ENCODE measurements at places on chromosomes 13 and 19. TPM values are rescaled to one million over a fixed set of nuclear protein-coding genes. Genes with fewer than 3 reads are reported as not detected.
A peak's percentile ranks its signal among the peaks of the same experiment; 100 is the strongest.

- DNase-seq, result no peak
- no peaks in the 10 kb centered on the region for H3K4me1 ChIP-seq
- H3K27me3 ChIP-seq, result no peaks in the 10 kb centered on the region
- H3K27ac ChIP-seq, result no peak overlapping the region
- no peak overlapping the region for H3K4me3 ChIP-seq
These were observed 79.1 kb upstream of the SPATA13 start for GRCh38 chr13:24081387-24081786.

Gene MUC16
- not detected for total RNA-seq

GRCh38 chr13:77456271-77456670 is 79.2 kb upstream of the SCEL start:
- H3K36me3 ChIP-seq, result no peaks in the 10 kb centered on the region
- DNase-seq, result no peak
- H3K27me3 ChIP-seq, result no peaks in the 10 kb centered on the region
- no peaks in the 10 kb centered on the region for H3K4me1 ChIP-seq

GRCh38 chr13:19181621-19182485 is at the start of gene TUBA3C:
TUBA3C (minus strand) TSS chr13:19181824; CDS start chr13:19181747, 77 bp downstream.
- H3K36me3 ChIP-seq, result no peaks in the 10 kb centered on the region
- no peaks in the 10 kb centered on the region for H3K4me1 ChIP-seq
- no peak within 1 kb of the TSS for H3K27ac ChIP-seq
- DNase-seq, result no peak
- no peaks in the 10 kb centered on the region for H3K27me3 ChIP-seq

Gene KLK3
- total RNA-seq, result not detected

DNA sequence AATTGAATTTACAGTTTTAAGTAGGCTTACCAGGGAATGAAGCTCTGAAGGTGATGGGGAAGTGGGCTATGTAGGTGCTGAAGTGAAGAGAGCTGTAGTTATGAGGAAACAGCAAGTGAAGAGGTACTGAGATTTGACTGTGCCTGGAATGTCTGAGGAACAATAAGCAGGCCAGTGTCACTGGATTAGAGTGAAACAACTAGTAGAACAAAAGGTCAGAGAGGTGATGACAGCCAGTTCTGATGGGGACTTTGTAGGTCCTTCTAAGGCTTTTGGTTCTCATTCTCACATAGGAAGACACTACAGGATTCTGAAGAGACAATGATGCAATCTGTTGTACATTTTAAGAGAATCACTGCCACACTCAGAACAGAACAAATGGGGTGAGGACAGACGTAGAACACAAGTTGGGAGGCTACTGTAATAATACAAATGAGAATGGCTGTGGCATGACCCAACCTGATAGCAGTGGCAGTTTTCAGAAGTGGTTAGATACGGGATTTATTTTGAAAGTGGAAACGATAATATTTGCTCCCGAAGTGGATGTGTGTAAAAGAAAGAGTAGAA is 130.8 kb downstream of the MYCBP2 start:
- no peaks in the 10 kb centered on the region for H3K27me3 ChIP-seq
- no peaks in the 10 kb centered on the region for H3K4me1 ChIP-seq
- no peaks in the 10 kb centered on the region for H3K36me3 ChIP-seq
- no peak for DNase-seq

Gene TMEM238
- total RNA-seq, result 50.5 TPM

Gene PSG4
- total RNA-seq, result not detected

DNA sequence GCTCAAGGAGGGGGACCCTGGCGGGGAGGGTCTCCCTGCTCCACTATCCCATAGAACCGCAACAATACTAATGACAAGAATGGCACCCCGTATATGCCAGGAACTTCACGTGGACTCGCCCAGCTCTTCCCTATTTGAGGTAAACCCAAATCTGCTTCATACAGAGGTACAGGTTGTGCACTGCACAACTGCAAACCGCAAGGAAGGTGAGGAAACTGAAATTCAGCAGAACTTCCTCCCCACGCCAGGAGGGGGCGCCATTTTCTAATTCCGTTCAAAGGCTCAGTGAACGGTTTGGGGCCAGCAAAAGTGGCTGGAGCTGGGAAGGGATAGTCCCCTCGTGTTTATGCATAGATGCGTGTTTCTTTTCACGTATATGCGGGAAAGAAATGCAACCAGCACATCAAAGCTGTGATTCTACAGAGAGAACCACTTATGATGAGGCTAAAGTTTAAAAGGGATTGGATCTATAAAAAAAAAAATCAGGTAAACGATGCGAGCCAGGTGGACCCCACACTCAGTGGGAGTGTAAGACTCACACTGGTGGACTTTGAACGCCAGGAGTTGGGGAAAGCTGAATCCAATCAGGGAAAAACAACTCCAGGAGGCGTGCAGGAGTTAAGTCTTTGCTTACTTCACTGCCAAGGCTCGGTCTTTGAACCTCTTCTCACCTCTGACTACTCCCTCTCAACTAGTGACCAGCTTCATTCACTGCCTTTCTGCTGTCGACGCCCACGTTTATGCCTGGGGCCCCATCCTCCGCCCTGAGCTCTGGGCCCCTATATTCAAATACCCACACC is 20.3 kb downstream of the C19orf81 start:
- H3K4me3 ChIP-seq, result no peak overlapping the region
- no peaks in the 10 kb centered on the region for H3K4me1 ChIP-seq
- no peak for DNase-seq
- H3K27me3 ChIP-seq, result peaks cover 37% of the 10 kb centered on the region

GRCh38 chr19:14366529-14366928 is 14.7 kb upstream of the ADGRE5 start:
- no peaks in the 10 kb centered on the region for H3K4me1 ChIP-seq
- H3K36me3 ChIP-seq, result no peaks in the 10 kb centered on the region
- H3K27ac ChIP-seq, result peak overlapping the region; percentile 6
- DNase-seq, result peak; percentile 93
- H3K4me3 ChIP-seq, result no peak overlapping the region

GRCh38 chr19:32104153-32104849 is 241.1 kb upstream of the ZNF507 start:
- DNase-seq, result no peak
- H3K27ac ChIP-seq, result no peak overlapping the region
- H3K4me3 ChIP-seq, result no peak overlapping the region
- no peaks in the 10 kb centered on the region for H3K36me3 ChIP-seq
- no peaks in the 10 kb centered on the region for H3K4me1 ChIP-seq

DNA sequence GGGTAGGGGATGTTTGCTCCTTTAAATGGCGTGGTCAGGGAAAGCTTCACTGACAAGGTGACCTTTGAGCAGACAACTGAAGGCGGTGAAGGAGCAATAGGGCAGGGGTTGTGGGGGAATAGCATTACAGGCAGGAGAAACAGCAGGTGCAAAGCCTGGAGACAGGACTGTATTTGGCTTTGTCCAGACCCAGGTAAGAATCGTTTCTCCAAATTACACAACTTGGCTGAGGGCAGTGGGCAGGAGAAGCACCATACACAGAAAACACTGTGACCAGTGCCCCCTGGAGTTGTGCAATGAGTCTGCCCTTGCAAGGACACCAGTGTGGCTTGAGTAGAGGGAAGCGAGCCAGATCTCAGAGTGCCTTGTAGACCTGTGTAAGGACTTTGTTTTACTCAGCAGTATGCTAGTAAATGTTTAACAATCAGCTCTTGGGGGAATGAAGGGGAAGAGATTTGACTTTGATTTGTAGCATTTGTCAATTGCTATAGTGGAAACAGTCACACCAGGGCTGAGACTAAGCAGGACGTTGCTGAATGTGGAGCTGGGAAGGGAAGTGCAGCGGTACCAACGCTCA is 360.0 kb downstream of the DCT start:
- H3K4me1 ChIP-seq, result no peaks in the 10 kb centered on the region
- peak overlapping the region; percentile 25 for H3K27ac ChIP-seq
- peak overlapping the region; percentile 21 for H3K4me3 ChIP-seq
- no peaks in the 10 kb centered on the region for H3K36me3 ChIP-seq
- peak; percentile 79 for DNase-seq

GRCh38 chr19:32555786-32556185 is 25.2 kb upstream of the PDCD5 start:
- H3K27me3 ChIP-seq, result no peaks in the 10 kb centered on the region
- H3K4me3 ChIP-seq, result no peak overlapping the region
- H3K27ac ChIP-seq, result no peak overlapping the region
- H3K4me1 ChIP-seq, result no peaks in the 10 kb centered on the region

All from Peyer's patch (tissue), 4 donors.